ENCODE measurements at places on chromosomes 7 and 10. TPM values are rescaled to one million over a fixed set of nuclear protein-coding genes. Genes with fewer than 3 reads are reported as not detected.

The CUZD1 gene
- 1.3 TPM for total RNA-seq

The UCMA gene
- total RNA-seq = not detected

The HOXA4 gene
- total RNA-seq = 1.5 TPM

The ZNF485 gene
- 6.5 TPM for total RNA-seq

The OR9A2 gene
- not detected for total RNA-seq

DNA sequence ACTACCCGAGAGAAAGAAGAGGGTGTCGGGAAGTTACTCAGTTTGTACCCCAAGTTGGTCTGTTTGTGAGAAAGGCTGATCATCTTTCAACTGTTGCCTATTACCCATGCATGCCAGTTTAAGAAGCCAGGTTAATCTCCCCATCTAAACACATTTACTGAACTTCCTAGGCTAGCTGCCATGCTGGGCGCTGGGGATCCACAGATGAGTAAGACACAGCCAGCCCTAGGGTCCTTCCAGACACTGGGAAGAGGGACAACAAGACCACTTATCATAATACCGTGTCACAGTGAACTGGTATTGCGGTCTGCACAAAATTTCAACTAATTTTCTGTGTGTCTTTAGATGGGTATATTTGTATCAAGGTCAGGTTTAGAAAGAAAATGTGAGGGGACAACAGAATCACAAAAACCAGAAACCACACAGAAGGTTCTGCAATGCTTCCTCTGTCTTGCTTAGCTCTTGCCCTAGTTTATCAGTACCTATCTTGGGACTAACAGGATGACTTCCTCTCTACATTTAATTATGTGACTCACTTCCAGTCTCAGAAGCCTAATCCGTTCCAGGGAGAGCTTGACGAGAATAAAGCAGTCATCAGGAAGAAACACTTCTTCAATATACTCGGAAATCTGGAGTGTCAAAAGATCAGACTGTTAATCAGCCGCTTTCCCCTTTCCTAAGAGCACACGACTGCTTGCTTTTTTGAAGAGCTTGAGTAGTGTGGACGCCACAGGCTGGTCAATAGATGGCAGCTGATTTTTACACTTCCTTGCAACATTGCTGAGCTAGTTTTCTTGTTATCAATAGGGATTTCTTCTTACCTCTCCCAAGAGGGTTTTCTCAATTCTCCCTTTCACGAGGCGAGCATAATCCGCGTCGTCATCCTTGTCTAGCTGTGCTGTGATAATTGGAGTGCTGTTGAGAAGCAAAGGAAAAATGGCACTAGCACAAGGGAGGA lies 45.7 kb downstream of the POLR3A start:
- no peak for DNase-seq

GRCh38 chr7:44794331-44794730 lies 2.1 kb upstream of the PPIA start:
- no peak for DNase-seq

DNA sequence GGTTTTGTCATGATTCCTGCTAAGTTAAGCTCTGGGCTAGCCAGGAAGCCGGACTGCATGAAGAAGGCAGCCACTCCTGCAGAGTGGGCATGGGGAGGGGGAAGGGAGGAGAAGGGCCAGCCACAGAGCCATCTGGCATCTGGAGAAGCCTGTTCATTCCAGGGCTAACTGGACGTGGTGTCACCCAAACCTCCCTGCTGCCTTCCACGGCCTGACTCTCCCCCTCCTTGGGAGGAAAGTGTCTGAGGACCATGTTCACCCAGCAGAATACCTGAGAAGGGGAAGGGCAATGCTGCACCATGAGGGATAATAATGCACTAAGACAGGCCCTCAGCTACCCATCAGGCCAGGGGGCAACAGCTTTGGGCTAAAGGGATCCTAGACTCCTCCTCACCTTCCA lies 15.4 kb downstream of the AQP1 start:
- DNase-seq = no peak

All from mammary epithelial cell (primary cell).